ENCODE measurements at places on chromosomes 4 and X. TPM values are rescaled to one million over a fixed set of nuclear protein-coding genes. Genes with fewer than 3 reads are reported as not detected.

Gene PROM1
- total RNA-seq = 98.3 TPM

Gene USP51
- 6.2 TPM for total RNA-seq

Gene LANCL3
- 0.48 TPM for total RNA-seq

Gene ODAPH
- not detected for total RNA-seq

Gene ITM2A
- 27.1 TPM for total RNA-seq

Gene GNRHR
- total RNA-seq = not detected

Gene DDX53
- not detected for total RNA-seq

Gene DUSP21
- not detected for total RNA-seq

Gene DNAJB14
- total RNA-seq = 40.2 TPM

Gene TRIML2
- total RNA-seq = 102 TPM

DNA sequence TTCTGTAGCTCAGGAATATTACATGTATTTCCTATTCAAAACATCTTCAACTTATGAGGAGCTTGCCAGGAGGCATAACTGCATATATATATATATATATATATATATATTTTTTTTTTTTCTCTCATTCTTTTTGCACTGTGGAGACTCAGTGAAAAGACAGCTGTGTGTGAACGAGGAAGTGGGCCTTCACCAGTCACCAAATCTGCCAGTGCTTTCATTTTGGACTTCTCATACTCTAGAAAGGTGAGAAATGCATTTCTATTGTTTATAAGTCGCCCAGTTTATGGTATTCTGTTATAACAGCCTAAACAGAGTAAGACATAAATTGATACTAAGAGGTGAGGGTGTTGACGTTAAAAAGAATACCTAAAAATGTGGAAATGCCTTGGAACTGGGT, 710.6 kb downstream of the TRAM1L1 start:
- DNase-seq = no peak
- H3K27me3 ChIP-seq = no peaks in the 10 kb centered on the region
- H3K36me3 ChIP-seq = no peaks in the 10 kb centered on the region
- no peak overlapping the region for H3K27ac ChIP-seq
- no peaks in the 10 kb centered on the region for H3K4me1 ChIP-seq

- H3K27me3 ChIP-seq = no peaks in the 10 kb centered on the region
- peaks cover 21% of the 10 kb centered on the region for H3K4me1 ChIP-seq
- no peak overlapping the region for H3K4me3 ChIP-seq
- no peak overlapping the region for H3K27ac ChIP-seq
Observed at GRCh38 chr4:16785793-16786527, 112.5 kb downstream of the LDB2 start.

- H3K36me3 ChIP-seq = no peaks in the 10 kb centered on the region
- H3K27me3 ChIP-seq = no peaks in the 10 kb centered on the region
- no peak overlapping the region for H3K4me3 ChIP-seq
- no peaks in the 10 kb centered on the region for H3K4me1 ChIP-seq
- H3K27ac ChIP-seq = no peak overlapping the region
- no peak for DNase-seq
Observed at GRCh38 chr4:38857354-38858096, 908 bp upstream of the TLR6 start.

DNA sequence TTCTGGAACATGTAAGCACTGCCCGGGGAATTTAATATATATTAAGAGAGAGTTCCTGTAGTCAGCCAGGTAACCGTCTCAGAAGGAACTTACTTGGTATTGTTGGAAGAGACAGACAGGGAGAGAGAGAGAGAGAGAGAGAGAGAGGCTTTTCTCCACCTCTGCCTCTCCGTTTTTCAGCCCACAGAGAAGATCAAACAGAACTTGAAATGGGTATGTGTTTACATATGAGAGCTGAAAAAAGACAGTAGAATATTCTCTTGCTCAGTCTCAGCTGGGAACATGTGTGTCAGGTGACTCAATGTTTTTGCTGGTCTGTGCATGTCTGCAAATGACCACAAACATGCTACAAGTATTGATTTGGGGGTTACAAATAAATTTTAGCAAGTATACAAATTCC, 81.9 kb downstream of the MAGED1 start:
- H3K36me3 ChIP-seq = no peaks in the 10 kb centered on the region
- no peak for DNase-seq
- H3K4me3 ChIP-seq = no peak overlapping the region
- no peaks in the 10 kb centered on the region for H3K27me3 ChIP-seq

- no peaks in the 10 kb centered on the region for H3K4me1 ChIP-seq
- peaks cover 72% of the 10 kb centered on the region for H3K36me3 ChIP-seq
- H3K27me3 ChIP-seq = no peaks in the 10 kb centered on the region
- no peak overlapping the region for H3K27ac ChIP-seq
- no peak for DNase-seq
Observed at GRCh38 chrX:103678199-103678993, 8.1 kb downstream of the MORF4L2 start.

DNA sequence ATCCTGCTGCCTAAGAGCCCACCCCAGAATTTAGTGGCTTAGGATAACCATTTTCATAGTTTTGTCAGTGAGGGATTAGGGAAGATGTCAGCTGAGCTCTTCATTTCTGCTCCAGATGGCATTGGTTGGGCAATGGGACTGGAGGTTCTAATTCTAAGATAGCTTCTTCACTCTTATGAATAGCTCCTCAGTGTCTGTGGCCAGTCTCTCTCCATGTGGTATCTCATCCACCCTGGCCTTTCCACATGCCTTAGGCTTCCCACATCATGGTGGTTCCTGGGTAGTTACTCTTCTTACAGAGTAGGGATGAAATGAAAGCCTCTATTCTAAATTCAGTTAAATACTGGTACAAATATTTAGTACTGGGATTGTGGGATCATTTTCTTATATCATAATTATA, 31.3 kb downstream of the REPS2 start:
- DNase-seq = no peak
- no peak overlapping the region for H3K4me3 ChIP-seq
- no peaks in the 10 kb centered on the region for H3K27me3 ChIP-seq
- H3K27ac ChIP-seq = no peak overlapping the region

DNA sequence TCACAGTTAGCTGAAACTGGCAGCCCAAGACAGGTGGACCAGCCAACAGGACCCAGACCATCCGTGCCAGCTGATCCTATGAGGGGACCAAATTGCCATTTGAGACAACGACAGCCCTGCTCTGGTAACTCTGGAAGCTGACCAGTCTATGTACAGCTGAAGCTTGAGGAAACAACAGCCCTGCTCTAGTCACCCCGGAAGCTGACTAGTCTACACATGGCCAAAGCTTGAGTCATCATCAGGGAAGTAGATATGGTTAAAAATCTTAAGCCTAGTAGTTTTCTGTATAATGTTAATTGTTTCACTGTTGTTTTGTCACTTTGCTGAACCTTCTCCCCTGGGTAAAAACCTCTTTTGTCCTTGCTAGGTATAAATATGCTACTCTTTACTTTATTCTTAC, 905.4 kb upstream of the NDST4 start:
- no peak overlapping the region for H3K4me3 ChIP-seq
- H3K27ac ChIP-seq = no peak overlapping the region
- DNase-seq = no peak
- H3K4me1 ChIP-seq = no peaks in the 10 kb centered on the region

DNA sequence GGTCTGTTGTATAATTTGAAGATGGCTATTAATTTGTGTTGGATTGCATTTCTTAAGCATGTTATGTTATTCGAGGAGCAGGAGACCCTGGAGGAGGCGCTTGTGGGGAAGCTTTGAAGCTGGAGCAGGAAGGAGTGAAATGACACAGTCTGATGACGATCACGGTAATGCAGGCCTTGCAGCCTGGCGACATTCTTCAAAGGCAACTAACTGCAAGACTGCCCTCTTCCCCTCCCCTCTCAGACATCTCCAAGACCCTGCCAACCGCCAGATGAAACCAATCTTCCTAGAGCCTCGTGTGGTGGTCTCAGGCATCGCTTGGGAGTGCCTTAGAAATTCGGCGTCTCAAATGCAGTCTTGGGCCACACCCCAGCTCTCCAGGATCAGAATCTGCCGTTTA, 16.1 kb downstream of the CLCN4 start:
- H3K4me1 ChIP-seq = no peaks in the 10 kb centered on the region
- H3K36me3 ChIP-seq = no peaks in the 10 kb centered on the region
- no peak overlapping the region for H3K4me3 ChIP-seq
- H3K27me3 ChIP-seq = no peaks in the 10 kb centered on the region
- no peak for DNase-seq

GRCh38 chr4:112677519-112678091, 40.7 kb downstream of the LARP7 start:
- no peaks in the 10 kb centered on the region for H3K36me3 ChIP-seq
- no peak for DNase-seq
- no peaks in the 10 kb centered on the region for H3K27me3 ChIP-seq
- H3K27ac ChIP-seq = no peak overlapping the region
- H3K4me1 ChIP-seq = peaks cover 2% of the 10 kb centered on the region

DNA sequence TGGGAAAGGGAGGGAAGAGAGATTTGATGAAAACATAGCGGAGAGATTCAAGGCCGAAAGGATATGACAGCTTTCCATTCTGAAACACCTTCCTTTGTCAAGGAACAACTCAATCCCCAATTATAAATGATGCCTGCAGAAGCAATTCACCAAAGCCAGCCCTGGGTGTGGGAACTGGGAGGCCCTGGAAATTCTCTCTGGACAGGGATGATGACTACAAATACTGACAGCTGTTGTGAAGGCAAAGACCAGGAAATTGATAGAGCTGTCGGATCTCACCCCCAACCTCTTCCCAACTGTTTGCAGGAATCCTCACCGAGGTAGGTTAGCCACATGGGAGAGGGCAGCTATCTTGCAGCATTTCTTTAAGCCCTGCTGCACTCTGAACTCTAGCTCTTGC, 54.3 kb downstream of the CCDC149 start:
- no peaks in the 10 kb centered on the region for H3K4me1 ChIP-seq
- no peak overlapping the region for H3K4me3 ChIP-seq
- H3K27ac ChIP-seq = no peak overlapping the region
- H3K27me3 ChIP-seq = no peaks in the 10 kb centered on the region
- peaks cover 13% of the 10 kb centered on the region for H3K36me3 ChIP-seq

DNA sequence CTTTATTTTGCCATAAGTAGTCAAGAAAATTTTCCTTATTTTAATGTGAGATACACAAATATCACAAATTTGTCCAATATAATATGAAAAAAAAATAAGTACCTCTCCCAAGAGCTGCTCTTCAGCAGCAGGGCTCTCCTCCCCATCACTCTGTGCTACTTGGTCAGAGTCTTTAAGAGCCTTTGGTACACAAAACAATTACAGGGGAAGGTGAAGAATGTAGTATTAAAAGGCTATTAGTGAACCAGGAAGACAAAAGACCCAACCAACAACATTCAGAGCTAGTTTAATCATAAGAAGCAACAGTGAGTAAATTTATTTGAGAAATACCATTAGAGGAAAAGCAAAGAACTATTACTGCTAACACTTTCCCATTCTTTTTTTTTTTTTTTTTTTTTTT, 29.4 kb downstream of the SEC31A start:
- H3K4me3 ChIP-seq = no peak overlapping the region
- H3K4me1 ChIP-seq = no peaks in the 10 kb centered on the region
- no peak overlapping the region for H3K27ac ChIP-seq
- no peaks in the 10 kb centered on the region for H3K27me3 ChIP-seq

- H3K36me3 ChIP-seq = no peaks in the 10 kb centered on the region
- no peak overlapping the region for H3K4me3 ChIP-seq
- no peak for DNase-seq
- no peaks in the 10 kb centered on the region for H3K27me3 ChIP-seq
Observed at GRCh38 chrX:111881715-111882114, 5.7 kb downstream of the TRPC5OS start.

DNA sequence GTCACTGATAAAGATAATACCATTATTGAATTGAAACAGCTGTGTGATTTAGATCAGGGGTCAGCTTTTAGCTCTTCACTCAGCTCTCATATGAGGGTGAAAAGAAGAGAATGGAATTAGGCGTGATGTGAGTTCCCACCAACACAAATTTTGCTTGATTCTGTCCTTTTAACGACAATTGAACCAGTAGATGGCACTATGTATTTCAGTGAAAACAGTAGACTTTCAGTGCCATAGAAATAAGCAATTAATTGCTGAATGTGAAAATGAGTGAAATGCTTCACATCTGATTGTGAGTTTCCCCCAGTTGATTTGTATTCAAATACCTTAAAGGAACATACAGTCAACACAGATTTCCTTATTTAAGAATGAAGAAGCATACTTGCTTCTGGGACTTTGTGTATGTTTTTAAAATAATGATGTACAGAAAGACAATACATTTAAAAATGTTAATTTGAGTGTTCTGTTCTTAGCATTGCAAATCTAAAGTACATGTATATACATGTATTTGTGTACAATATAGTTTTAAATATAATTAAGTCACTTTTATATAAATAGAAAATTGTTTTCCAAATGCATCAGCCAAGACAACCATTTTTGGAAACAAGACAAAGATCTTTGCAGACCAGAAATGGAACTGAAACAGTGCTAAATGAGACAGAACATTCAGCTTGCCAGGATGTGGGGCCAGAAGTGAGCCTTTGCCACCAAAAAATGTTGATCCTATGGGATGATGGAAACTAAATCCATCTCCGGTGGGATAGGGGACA, 178.8 kb downstream of the SNCA start:
- H3K4me3 ChIP-seq = no peak overlapping the region
- DNase-seq = no peak
- H3K27ac ChIP-seq = no peak overlapping the region
- no peaks in the 10 kb centered on the region for H3K4me1 ChIP-seq

GRCh38 chrX:102515975-102516941, at the start of gene TMSB15A:
Gene TMSB15A, minus strand, starts transcription at chrX:102516739.
- H3K27me3 ChIP-seq = no peaks in the 10 kb centered on the region
- no peak within 1 kb of the TSS for H3K27ac ChIP-seq
- peak within 1 kb of the TSS; percentile 81 for H3K4me3 ChIP-seq
- DNase-seq = peak; percentile 87
- peaks cover 25% of the 10 kb centered on the region for H3K36me3 ChIP-seq

- H3K4me3 ChIP-seq = no peak overlapping the region
- H3K4me1 ChIP-seq = no peaks in the 10 kb centered on the region
- H3K27ac ChIP-seq = no peak overlapping the region
Observed at GRCh38 chr4:66911880-66912279, 633.4 kb downstream of the CENPC start.

- DNase-seq = no peak
- no peaks in the 10 kb centered on the region for H3K4me1 ChIP-seq
- H3K27me3 ChIP-seq = no peaks in the 10 kb centered on the region
- no peak overlapping the region for H3K4me3 ChIP-seq
Observed at GRCh38 chr4:118833192-118833820, 2.6 kb downstream of the SEC24D start.

GRCh38 chr4:35399912-35400311, 844.4 kb downstream of the ARAP2 start:
- no peaks in the 10 kb centered on the region for H3K27me3 ChIP-seq
- no peak for DNase-seq
- no peaks in the 10 kb centered on the region for H3K4me1 ChIP-seq
- H3K4me3 ChIP-seq = no peak overlapping the region
- H3K27ac ChIP-seq = no peak overlapping the region
- no peaks in the 10 kb centered on the region for H3K36me3 ChIP-seq

DNA sequence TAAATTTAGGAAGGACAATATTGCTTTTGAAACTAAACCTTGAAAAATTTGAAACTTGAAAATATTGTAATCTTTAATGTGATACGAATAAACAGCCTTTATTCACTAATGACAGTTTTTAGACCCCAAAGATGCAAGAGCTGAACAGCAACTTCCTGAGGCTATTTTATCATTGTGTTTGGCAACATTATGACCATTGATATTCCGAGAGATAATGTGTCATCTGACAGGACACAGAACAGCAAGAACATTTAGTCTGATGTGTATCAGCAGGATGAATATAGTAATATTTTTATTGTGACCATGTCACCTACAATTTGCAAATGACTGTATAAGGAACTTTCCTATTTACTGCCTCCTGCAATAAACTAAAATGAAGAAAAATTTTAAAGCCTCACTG, 316.0 kb downstream of the ADAM29 start:
- no peaks in the 10 kb centered on the region for H3K27me3 ChIP-seq
- no peak for DNase-seq
- H3K36me3 ChIP-seq = no peaks in the 10 kb centered on the region
- no peak overlapping the region for H3K27ac ChIP-seq

All from H9 (cell line).